Skeletal muscle cell (primary cell): ENCODE measurements at places on chromosomes 5 and 9.

DNA sequence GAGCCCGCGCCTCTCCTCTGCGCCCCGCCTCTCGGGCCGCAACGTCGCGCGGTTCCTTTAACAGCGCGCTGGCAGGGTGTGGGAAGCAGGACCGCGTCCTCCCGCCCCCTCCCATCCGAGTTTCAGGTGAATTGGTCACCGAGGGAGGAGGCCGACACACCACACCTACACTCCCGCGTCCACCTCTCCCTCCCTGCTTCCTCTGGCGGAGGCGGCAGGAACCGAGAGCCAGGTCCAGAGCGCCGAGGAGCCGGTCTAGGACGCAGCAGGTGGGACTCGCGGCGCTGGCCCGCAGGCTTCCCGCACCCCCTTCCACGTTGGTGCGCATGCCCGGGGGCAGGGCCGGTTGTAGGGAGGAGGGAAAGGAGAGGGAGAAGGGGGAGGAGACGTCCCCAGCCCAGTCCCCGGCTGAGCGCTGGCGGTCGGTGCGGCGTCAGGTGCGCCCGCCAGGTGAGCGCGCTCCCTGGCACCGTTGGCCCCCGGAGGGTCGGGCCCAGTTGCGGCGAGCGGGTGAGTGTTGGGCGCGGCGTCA, at the start of gene OCLN:
Gene OCLN, plus strand, starts transcription at position 400 of the 532 bp plus-strand sequence. CDS start 11,455 bp downstream, outside the sequence.
- no peak for DNase-seq

DNA sequence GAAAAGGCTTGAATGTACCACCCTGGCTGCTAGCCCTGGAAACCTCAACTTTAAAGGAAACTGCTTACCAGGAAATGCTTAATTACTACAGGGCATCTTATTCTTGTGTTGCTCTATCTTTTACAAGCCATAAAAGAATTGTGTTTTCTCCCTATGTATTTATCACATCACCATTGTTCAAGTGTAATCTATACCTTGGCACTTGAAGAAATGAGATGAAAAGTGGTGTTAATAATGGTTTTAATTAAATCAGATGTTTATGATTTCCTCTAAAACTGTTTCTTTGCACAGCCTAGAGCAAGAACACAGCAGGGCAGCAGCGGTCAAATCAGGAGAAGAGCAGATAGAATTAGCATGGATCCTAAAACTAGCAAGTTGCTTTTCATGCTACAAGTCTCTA, 131.8 kb upstream of the RGMB start:
- DNase-seq = no peak

DNA sequence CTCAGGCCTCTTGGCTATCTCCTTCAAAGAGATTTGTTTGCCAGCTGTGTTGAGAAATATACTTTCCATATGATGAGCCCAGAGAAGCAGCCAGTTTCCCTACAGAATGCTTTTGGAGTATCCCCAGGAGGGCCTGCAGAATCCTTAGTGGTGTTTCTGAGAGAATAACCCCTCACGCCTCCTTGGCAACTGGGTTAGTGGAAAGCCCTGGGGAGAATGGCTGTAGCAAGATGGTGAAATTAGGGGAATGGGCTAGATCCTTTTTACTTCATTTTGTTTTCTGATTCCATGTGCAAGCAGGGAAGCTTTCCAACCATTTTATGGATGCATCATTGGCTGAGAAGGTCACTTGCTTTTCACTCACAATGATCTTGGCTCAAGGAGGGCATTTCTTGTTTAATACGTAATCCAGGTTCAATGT, 364.6 kb downstream of the DMRT2 start:
- DNase-seq = no peak

GRCh38 chr5:176413709-176414191, 2.6 kb downstream of the CLTB start:
- DNase-seq = no peak

- no peak for DNase-seq
Observed at GRCh38 chr9:98972716-98973115, 29.0 kb downstream of the COL15A1 start.

DNA sequence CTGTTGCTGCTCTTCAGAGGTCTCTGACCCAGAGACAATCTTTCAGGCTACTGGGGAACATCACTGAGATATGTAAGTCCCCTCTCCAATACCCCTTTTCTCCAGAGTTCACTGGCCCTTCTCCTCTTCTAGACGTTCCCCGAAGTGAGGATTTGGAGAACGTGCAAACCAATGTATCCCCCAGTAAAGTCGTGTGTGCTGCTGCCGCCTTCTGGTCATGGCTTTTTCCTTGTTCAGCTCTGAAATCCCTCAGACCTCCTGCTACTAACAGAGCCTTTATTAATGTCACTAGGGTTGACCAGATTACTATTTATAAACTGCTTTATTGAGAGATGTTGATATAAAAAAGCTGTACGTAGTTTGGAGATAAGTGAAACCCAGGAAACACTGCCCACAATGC, 1028.6 kb downstream of the CDH9 start:
- DNase-seq = no peak

DNA sequence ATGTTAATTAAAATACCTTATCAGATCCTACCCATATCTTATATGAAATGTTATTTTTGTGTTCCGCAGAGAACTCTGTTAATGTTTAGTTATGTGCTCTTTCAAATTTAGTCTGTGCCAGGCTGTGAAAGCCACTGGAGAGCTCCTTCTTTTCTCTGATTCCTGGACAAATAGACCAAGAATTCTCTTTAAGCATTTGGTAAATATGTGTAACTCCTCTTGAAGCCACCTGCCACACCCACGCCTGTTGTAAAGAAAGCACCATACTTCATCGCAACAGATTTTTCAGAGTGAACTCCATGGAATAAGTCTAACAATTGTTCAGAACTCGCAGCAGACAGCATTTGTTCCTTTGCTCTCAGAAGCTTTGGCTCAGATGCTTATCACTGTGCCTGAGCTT, 301.1 kb downstream of the FAM170A start:
- no peak for DNase-seq

DNA sequence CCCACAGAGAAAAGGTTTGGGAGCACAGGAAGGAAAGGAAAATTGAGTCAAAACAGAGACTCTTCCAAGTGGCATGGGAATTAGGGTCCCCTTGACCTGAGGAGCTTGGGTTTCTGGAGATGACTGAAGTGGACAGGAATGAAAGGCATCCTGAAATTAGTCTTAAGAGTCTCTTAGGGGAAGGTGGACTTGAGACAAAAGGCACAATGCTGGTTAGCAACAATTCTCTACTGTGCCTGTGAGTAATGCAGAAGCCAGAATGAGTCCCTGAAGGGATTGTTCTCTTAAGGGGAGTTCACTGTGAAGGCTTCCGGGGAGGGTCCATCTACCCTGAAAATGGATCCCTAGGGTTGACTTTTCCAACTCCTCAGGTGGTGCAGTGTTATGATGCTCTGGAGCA, 58.4 kb upstream of the FOXE1 start:
- DNase-seq = no peak

DNA sequence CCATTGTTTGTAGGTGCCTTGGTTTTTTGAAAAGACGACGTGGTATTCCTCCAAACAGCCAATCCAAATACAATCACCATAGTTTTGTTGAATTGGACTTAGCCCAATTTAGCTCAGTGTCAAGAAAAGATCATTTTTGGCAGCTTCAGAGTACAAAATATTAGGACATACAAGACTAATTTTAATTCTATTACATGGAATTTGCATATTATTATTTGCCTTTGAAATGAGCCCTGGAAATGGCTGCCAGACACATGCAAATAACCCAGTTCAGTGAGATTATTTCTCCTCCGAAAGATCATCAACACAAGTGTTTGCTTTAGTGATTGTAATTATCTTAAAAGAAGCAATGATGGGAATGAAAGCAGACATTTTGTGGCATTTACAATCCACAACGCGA, 89.3 kb downstream of the PLK2 start:
- DNase-seq = no peak

DNA sequence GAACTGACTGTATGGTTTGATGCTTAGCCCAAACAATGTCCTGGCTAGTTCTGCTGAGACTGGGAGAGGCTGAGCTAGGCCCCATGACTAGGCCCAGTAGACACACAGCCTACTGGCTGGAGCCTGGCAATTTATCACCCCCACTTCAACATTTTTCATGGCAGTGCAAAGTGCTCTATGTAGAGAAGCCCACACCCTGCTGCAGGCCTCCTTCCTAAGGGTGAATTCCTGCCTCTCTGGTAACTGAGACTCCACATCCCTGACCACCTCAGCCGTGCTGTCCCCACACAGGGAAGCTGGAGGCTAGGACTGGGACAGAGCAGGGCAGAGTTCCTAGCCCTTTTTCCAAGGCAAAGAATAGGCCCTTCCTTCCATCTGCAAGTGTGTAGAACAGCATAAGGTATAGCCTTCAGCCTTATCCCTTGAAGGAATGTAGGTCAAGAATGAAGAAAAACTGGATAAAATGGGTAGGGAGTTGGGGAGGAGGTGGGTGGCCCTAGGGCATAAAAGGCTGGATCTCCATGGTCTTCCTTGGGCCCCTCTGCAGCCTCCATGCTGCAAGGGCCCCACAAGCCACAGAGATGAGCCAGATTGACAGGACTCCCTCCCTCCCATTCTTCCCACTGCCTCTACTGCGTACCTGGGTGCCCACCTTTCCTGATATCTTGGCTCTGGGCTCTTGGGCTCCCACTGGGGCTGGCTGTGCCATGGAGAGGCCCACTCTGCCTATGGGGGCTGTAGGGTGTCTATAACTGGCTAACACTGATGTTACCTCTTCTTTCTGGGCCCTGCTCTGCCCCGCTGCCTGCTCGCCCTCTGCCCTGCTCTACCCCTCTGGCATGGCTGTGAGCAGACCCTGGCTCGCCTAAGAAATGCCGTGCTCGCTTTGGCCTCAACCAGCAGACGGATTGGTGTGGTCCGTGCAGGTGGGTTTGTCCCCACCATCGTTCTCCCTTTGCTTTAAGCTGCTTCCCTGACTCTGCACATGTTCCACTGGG, 29.8 kb downstream of the TCF7 start:
- no peak for DNase-seq

DNA sequence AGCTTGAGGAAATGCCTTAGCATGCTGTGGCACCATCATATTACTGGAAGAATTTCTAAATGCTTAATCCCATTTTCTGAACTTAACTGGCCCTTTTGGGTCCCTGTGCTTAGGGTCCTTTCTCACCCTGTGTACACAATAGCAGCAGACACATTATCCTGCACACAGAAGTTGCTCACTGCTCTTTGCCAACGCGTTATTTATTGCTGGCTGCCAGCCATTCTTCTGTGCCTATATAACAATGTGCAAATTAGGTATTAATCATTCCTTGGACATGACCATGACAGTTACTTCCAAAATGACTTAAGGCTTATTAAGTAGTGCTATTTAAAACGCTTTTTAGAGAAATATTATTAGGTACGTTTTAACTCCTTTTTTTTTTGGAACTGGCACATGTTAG, 134.7 kb downstream of the FBN2 start:
- DNase-seq = no peak

DNA sequence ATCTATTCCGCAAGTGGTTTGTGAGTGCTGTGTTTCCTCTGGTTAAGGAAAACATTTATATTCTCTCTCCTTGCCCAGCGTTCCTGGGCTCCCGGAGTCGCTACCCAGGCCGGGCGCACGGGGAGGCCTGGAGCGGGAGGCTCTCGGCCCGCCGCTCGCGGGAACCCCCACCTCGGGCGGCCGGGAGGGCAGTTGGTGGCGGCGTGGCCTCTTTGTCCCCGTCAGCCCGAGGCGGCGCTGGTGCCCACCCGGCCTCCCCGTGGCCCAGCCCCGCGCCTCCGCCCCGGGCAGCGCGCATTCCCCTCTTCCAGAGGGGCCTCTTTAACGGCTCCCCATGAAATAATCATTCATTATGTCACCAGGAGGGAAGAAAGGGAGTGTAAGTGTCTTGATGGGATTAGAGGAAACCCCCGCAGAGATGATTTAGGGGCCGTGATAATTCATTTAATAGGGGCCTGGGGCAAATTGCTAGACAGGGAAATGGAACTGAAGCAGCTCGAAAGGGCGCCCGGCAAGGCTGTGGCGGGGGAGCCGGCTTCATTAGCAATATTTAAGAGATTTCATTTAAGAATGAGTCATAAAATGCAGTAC, 181.9 kb upstream of the TBCA start:
- DNase-seq = no peak

DNA sequence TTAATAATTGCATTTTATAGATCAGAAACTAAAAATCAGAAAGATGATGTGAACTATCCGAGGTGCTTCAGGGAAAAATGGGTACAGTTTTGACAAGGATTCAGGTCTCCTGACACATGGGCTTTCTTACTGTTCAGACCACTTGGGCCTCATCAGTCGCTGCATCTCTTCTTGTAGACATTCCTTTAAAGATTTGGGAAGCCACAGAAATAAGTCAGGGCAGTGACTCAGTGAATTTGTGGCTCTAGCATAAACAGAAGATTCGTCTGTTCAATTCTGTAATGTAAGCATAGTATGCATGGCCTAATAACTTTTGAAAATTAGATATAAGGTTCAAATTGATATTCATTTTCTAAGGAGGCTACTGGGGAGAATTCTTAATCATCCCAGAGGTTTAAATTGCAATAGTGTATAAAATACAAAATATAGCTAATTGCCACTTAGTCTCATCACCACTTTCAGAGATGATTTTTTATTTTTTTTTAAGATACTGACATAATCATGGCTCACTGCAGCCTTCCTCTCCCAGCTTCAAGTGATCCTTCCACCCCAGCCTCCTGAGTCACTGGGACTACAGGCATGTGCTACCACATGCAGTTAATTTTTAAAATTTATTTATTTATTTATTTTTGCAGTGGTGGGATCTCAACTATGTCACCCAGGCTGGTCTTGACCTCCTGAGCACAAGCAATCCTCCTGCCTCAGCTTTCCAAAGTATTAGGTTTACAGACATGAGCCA, 48.9 kb downstream of the RASEF start:
- no peak for DNase-seq

DNA sequence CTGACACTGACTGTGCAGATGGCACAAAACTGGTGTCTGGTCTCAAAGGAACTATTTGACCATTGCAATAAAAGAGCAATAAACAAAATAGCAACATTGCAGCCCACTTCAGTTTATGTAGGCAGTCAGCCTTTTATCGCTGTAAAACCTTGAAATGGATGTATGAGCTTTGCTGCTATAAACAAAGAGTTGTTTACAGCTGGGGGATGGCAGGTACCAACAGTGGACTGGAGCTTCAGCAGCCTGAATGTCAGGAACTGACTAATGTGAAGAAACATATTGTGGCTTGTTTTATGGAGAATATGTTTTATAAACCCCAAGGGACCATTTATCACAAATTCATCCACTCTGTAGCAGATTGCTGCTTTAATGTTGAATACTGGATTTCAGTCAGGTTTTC, 78.0 kb downstream of the PTPRD start:
- DNase-seq = no peak

- no peak for DNase-seq
Observed at GRCh38 chr5:53241572-53241971, 132.0 kb upstream of the MOCS2 start.

DNA sequence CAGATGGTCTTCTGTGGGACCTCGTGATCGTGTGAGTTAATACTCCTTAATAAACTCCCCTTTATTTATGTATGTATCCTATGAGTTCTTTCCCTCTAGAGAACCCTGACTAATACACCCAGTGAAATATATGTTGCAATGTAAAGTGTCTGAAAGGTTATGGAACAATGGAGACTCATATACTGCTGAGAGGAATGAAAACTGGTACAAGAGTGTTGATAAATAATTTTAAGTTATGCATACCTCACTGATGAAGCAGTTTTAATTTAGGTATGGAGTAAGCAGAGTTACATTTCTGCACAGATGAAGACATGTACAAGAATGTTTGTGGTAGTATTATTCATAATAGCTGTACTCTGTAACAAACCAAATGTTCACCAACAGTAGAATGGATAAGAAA, 438.3 kb downstream of the TAF11L14 start:
- no peak for DNase-seq
